ENCODE measurements at places on chromosomes 13 and 19.

DNA sequence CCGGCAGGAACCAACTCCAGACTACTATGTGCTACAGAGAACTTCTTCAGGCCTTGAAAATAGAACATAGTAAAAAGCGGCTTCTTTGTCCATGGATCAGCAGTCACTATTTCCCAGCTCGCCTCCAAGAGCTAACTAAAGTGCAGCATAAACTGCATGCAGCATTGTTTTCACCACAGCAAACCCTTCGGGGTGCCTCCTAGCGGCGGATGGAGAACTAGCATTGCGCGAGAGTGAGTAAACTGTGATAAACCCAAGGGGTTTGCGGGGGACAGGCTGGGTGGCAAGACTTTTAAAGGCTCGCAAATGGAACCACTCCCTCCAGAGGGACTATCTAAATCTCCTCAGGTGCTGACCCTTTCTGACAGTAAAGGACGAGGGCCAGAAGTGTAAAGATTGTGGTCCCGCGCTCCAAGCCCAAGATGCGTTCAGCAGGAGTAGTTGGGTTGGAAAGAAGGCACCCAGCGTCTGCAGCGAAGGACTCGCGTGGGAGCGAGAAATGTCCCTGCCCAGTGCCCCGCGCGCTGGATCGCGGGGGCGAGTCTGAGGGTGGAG is 21.5 kb upstream of the SGCG start:
- DNase-seq, result peak; percentile 36

DNA sequence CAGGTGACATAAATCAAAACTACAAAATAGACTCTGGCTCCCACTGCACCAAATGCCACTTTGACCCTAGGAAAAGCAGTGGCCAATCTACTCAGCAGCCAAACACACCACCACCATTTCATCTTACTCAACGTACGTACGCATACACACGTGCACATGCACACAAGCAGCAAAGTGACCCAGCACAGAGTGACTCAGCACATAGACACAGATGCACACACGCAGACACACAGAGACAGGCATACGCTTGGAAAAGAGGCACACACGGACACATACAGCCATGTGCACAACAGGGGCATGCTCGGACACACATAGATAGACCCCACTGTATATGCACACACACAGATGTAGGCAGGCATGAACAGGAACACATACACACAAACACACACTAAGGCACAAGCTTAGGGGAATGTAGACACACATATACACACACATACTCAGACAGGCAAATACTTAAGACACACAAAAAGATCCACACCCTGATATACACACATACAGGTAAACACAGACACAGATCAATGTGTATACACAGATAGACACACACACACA is 37.3 kb downstream of the PEPD start:
- no peak for DNase-seq

- DNase-seq, result no peak
Measured at GRCh38 chr13:52411629-52412028, 5.7 kb upstream of the THSD1 start.

GRCh38 chr19:8352134-8352827 is 9.2 kb upstream of the KANK3 start:
- no peak for DNase-seq

DNA sequence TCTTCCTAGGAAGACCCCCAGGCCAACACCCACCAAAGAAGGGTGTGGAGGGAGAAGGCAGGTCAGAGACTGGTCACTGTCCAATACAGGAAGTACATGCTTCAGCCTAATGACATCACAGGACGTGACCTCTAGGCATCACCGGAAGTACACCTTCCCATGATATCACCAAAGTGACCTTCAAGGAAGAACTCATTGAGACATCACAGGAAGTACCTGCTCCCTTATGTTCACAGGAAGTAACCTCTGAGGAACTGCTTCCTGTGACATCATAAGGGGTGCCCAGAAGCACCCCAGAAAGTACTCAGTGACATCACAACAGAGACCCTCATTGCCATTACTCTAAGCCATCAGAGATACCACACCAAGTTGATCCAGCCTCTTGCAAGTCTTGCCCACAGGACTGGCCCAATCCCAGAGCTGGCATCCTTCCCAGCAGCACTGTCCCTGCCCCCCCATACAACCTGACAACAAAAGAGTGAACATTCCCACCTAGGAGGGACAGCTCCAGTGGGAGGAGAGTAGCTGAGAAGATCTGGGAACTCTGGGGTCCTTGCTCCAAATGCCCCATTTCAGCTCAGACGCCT is 24.2 kb upstream of the NANOS2 start:
- DNase-seq, result no peak

GRCh38 chr13:108176685-108177274 is 38.6 kb downstream of the LIG4 start:
- no peak for DNase-seq

- DNase-seq, result peak; percentile 23
Measured at GRCh38 chr13:113929628-113930615, 44.0 kb downstream of the C13orf46 start.

DNA sequence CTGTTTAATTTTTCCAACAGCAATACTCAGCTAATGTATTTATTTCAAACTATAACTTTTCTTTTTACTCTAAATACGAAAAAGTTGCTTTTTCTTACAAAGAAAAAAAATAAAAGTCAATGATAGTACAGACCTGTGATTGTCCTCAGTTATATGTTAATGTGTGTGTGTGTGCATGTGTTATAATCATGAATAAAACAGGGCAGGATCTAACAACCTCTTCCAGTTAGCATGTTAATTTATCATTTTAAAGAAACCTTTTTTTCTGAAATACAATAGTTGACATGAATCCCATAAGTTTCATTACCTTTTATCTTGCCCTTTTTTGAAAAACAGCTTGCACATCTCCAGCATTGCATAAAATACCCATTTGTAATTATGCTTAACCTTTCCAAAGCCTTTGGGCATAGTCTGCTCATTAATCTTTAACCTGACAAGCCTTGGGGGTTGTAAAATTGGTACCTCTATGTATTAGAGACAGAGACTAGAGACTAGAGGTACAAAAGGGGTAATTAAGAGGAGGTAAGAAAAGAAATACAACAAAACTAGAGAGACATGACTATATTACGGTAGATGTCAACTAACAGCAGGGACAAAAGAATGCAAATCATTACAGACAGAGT is 828.1 kb downstream of the OLFM4 start:
- no peak for DNase-seq

GRCh38 chr13:102978168-102978567 is 88.0 kb downstream of the SLC10A2 start:
- no peak for DNase-seq

DNA sequence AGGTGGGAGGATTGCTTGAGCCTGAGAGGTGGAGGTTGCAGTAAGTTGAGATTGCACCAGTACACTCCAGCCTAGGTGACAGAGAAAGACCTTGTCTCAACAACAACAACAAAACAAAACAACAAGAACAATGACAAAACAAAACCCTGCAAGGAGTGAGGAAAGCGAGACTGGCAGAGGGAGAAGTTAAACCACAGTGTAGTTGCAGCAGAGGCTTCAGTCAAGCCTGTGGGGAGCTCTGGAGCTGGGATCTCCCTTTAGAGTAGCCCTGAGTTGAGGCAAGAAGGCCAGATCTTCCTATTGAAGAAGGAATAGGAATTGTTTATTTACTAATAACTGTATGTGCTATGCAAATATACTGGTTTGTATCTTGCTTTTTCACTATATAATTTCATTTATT is 25.3 kb upstream of the RNASEH2B start:
- DNase-seq, result no peak

DNA sequence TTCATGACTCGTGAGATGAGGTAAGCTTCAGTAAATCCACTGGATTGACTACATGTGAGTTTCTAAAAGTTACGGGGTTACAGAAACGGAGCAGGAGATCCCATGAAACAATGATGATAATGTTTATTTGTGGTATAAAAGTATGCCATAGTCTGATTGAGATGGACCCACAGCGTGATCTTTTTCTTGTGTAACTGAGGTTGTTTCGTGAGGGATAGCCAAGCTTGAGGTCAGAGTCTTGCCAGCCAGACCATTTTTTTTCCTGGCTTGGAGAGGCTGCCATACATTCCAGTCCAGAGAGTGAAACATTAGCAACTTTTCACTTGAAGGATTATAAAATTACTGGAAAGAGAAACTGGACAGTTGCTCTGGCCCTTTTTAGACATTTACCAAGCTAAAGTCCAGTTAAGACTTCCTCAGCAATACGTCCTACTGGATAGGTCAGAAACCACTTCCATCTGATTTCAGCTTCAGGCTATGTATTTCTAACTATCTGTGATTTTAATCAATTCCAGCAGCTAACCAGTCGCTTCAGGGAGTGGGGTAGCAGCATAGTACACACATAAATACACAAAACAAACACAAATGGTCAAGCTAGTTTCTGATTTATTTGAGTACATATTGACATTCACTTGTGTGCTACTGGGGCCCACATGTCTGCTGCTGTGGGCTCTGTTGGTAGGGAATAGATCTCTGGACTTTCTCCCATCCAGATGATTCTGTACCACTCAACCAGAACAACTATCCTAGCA is 194.6 kb downstream of the POSTN start:
- DNase-seq, result no peak

GRCh38 chr13:88411696-88412095 is 740.5 kb downstream of the SLITRK5 start:
- no peak for DNase-seq

- no peak for DNase-seq
Measured at GRCh38 chr13:95763601-95764000, 86.7 kb downstream of the DNAJC3 start.

DNA sequence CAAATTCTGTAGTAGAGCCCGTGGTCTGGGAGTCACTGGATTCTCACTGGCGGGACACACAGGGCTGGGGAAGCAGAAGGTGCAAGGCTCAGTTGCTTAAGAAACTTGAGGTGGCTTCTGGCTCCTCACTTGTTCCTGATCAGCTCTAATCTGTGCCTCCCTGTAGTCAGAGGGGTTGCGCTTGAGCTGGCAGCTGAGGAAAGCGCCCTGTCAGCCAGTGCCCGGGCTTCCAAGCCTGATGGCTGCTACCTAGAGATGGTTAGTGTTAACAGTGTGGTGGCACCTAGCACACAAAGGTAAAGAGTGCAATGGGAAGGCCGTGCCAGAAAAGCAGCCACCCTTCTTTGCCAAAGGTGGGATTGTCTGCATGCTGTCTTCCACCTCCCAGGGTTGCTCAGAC is 8.8 kb downstream of the HNRNPM start:
- DNase-seq, result no peak

- no peak for DNase-seq
Measured at GRCh38 chr13:100602493-100603111, 14.0 kb upstream of the GGACT start.

- DNase-seq, result no peak
Measured at GRCh38 chr13:47480951-47481350, 520.1 kb downstream of the SUCLA2 start.

All from left hindlimb (tissue), 1 donor.